HepG2 (cell line): ENCODE measurements at places on chromosomes 1 and 21. TPM values are rescaled to one million over a fixed set of nuclear protein-coding genes. Genes with fewer than 3 reads are reported as not detected.

CCDC181 gene
- 0.07 TPM in 1 of 2 replicates, not detected in the other for total RNA-seq

DNA sequence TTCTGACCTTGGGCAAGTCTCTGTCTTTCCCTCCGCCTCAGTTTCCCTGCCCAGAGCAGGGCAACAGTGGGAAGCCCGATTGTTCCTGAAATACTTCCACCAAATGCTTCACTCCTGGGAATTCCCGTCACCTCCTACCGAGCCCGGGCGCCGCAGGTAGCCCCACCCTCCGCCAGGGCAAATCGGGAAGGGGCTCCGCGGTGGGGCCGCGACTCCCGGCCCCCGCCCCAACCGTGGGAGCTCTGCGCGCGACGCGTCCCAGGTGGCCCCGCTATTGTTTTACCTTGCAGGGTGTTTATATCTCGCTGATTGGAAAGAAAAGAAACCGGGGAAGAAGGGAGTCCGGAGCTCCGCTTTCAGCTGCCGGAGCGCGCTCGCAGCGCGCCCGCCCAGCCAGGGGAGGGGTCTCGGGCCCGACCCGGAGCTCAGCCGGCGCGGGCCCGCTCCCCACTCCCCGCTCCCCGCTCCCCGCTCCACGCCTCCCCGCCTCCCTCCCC is 407 bp downstream of the IGSF3 start:
- DNase-seq = no peak

- no peak for DNase-seq
These were observed 110.6 kb upstream of the HMGB4 start for GRCh38 chr1:33753087-33753856.

DNA sequence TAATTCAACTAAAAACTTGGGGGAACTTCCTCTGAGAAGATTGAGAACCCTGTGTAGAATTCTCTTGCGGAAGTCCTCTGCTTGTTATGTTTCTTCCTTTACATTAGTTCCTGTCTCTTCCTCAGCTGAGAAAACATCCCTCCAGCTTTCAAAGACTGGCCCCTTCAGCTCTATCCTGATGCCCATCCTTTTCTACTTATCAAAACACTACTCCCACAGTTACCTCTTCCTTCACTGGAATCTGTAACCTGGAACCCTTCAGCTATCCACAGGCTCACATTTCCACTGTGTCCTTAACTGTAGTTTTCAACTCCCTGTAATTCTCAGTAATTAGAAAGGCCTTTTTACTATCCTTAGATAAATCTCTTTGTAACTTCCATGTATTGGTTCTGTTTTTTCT is 6.0 kb upstream of the DEDD start:
- DNase-seq = no peak

GRCh38 chr1:6011161-6011945 is 19.1 kb upstream of the NPHP4 start:
- DNase-seq = no peak

FYB2 gene
- total RNA-seq = 1.4 and 2.7 TPM in 2 replicates

- DNase-seq = no peak
These were observed 811.3 kb upstream of the ADGRL2 start for GRCh38 chr1:80989455-80989854.
